ENCODE measurements at places on chromosomes 12 and 14. TPM values are rescaled to one million over a fixed set of nuclear protein-coding genes. Genes with fewer than 3 reads are reported as not detected.

The DAO gene
- not detected for polyA plus RNA-seq

The TMEM229B gene
- polyA plus RNA-seq: 0.31 TPM

DNA sequence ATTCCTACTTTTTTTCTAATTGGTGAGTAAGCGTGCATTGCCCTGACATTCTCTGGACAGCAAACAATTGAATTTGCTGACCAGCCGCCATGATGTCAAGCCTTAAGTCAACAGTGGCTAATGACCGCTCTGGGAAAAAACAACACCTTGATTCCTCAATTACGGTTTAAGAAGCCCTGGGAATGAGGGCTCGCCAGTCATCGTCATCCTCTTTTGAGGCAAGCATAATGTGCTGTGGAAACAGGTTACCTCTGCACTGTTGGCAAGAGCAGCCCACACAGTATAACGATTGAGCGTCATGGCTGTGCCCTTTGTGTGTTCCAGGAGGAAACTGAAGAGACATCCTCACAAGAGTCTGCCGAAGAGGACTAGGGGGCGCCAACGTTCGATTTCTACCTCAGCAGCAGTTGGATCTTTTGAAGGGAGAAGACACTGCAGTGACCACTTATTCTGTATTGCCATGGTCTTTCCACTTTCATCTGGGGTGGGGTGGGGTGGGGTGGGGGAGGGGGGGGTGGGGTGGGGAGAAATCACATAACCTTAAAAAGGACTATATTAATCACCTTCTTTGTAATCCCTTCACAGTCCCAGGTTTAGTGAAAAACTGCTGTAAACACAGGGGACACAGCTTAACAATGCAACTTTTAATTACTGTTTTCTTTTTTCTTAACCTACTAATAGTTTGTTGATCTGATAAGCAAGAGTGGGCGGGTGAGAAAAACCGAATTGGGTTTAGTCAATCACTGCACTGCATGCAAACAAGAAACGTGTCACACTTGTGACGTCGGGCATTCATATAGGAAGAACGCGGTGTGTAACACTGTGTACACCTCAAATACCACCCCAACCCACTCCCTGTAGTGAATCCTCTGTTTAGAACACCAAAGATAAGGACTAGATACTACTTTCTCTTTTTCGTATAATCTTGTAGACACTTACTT is 138.9 kb downstream of the HMGA2 start:
- DNase-seq: no peak

DNA sequence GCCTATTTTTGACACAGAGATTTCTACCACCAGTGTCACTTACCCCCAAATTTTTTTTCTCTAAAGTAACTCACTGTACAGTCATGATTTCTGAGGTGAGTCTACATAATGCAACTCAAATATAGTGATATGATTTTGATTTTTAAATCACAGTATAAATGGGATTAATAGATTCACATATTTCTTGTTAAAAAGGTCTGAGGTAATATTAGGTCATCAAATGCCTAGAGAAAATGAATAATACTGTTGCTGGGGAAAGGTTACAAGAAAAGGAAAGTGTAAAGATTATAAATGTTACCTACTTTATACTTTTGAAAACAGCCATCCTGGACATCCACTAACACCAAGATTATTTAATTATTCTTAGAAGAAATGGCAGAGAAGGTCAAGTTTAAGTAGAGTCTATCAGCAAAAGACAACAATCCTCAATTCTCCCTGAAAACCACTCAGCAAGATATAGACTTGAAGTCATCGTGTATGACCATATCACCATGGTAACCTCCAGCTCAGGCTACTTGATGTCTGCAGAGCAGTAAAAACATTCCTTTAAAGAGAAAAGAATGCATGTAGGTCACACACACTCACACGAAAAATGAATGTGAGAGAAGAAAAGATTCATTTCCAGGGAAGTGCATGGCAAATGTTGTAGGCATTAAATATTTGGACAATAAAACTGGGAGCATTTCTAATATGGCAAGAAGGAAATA is 58.7 kb downstream of the CCDC59 start:
- no peak for DNase-seq

The AKAP3 gene
- 0.14 TPM for polyA plus RNA-seq

The SSPN gene
- 2.0 TPM for polyA plus RNA-seq

DNA sequence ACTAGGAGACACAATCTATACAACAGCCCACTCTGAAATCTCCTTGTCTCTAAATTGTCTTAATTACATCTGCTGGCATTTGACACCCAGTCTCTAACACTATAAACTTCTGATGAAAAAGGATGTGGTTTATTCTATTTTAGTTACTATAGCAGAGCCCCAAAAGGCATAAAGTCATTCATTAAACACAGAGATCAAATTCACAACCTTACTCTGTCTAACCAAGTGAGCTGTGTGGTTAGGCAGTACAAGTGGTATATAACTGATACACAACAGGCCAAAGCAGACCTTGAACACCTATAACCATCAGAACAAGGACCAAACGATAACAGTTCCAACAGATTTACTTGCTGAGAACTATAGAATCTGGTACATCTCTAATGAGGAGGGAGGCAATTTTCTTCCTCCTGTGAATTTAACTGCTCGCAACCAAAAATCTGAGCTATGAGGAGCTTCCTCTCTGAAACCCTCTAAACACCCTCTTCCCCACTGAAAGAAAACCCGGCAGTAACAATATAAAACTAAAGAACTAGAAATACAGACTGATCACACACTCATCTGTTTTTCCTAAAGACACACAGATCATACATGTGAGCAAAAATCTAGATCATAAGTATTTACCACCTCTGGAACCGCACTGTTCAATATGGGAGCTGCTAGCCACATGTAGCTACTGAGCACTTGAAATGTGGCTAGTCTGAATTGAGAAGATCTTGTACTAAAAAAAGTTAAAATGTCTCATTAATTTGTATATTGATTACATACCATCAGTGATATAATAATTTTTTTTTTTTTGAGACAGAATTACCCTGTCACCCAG is 17.7 kb downstream of the SPPL3 start:
- no peak for DNase-seq

- DNase-seq: no peak
These were observed 169.7 kb downstream of the CALM1 start for GRCh38 chr14:90566481-90566880.

DNA sequence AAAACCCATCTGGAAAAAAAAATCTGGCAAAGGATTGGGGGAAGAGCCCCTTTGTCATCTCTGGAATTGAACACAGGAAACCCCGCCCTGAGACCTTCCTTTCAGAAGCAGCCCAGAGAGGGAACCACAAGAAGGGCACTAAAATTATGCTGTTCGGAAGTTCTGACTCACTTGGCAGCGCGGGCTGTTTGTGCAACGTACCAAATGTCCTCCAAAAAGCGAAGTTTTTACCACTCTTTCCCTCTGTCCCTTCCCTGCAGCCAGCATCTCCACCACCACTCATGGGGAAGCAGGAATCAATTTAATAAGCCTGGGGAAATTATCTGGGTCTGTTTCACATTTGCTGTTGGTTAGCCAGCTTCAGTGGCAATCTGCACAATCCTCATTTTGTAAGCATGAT is 3.2 kb upstream of the SYNE3 start:
- no peak for DNase-seq

GRCh38 chr12:4540638-4541037 is 1.9 kb downstream of the RAD51AP1 start:
- DNase-seq: no peak
